ENCODE measurements at places on chromosomes 2 and 18. TPM values are rescaled to one million over a fixed set of nuclear protein-coding genes. Genes with fewer than 3 reads are reported as not detected.

DNA sequence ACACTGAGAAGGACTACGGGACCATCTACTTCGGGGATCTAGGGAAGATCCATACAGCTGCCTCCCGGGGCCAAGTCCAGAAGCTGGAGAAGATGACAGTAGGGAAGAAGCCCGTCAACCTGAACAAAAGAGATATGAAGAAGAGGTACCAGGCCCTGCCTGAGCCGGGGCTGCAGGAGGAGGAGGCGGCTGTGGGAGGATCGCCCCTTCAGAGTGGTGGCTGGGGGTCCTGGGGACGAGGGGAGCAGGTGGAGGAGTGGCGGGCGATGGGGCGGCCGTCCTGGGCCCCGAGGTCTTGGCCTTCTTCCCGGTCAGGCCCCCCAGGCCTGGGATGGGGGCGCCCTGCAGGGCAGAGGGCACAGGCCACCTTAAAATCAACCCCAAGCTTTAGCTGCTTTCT lies 524 bp downstream of the ANKRD30B start:
- H3K27ac ChIP-seq, result no peak overlapping the region
- H3K4me1 ChIP-seq, result peaks cover 7% of the 10 kb centered on the region
- peak overlapping the region; percentile 65 for H3K4me3 ChIP-seq
- H3K27me3 ChIP-seq, result peaks cover 14% of the 10 kb centered on the region

DNA sequence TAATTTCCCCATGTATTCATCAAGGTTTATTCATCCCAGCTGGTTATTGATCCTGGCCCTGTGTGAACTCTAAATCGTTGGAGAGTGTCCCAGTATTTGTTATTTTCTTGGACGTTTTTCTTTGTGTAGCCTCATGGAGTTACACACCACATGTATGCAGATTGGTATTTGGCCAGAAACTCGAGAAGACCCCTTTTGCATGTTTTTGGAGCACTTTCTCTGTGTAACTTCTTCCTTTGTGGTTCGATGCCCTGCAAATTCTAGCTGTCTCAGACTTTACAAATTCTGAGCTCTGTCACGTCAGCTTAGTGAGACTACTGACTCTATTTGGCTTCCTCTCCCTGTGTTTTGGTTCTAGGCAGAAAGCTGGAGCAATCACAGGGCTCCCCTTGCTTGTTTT lies 198.7 kb downstream of the MCFD2 start:
- H3K27me3 ChIP-seq, result no peaks in the 10 kb centered on the region
- H3K27ac ChIP-seq, result no peak overlapping the region
- no peak overlapping the region for H3K4me3 ChIP-seq

- H3K4me3 ChIP-seq, result peak overlapping the region; percentile 71
- peaks cover 74% of the 10 kb centered on the region for H3K4me1 ChIP-seq
- no peaks in the 10 kb centered on the region for H3K27me3 ChIP-seq
- H3K27ac ChIP-seq, result no peak overlapping the region
These were observed 114.7 kb downstream of the FAM210A start for GRCh38 chr18:13611601-13612195.

DNA sequence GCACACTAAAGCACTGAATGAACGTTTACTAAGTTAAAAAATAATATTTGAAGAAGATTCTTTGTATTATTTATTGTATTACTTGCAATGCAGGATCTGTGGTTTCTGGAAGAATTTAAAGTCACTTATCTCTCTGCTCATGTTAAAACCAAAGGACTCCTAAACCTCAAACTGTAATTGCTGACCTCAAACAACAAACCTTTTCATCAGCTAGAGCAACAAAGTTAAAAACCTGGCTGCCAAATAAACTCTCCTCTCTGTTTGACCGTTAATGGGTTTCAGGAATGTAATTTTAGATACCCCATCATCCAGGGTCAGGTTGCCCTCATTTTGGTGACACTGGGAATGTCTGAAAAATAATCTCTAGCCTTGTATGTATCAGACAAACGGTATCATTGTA lies 239.1 kb downstream of the TGIF1 start:
- H3K4me3 ChIP-seq, result no peak overlapping the region
- peaks cover 1% of the 10 kb centered on the region for H3K36me3 ChIP-seq
- H3K27ac ChIP-seq, result no peak overlapping the region
- no peak for DNase-seq
- H3K4me1 ChIP-seq, result peaks cover 5% of the 10 kb centered on the region

GRCh38 chr2:11701751-11702301 lies 31.8 kb upstream of the NTSR2 start:
- H3K4me1 ChIP-seq, result no peaks in the 10 kb centered on the region
- no peaks in the 10 kb centered on the region for H3K27me3 ChIP-seq
- H3K27ac ChIP-seq, result no peak overlapping the region
- no peak for DNase-seq
- H3K36me3 ChIP-seq, result no peaks in the 10 kb centered on the region
- H3K4me3 ChIP-seq, result no peak overlapping the region

- no peak for DNase-seq
- H3K4me3 ChIP-seq, result no peak overlapping the region
- peaks cover 2% of the 10 kb centered on the region for H3K27me3 ChIP-seq
These were observed 14.1 kb downstream of the LTBP1 start for GRCh38 chr2:32960647-32961403.

DNA sequence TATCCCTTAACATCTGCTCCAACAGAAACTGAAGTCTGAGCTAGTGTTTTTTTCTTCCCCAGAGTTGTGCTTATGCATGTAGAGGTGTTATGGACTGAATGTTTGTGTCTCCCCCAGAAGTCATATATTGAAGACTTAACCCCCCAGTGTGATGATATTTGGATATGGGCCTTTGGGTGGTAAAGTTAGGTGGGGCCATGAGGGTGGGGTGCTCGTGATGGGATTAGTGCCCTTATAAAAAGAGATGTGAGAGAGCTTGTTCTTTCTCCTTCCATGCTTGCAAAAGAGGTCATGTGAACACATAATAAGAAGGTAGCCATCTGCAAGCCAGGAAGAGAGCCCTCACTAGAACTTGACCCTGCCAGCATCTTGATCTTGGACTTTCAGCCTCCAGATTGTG lies 34.4 kb upstream of the APOB start:
- no peak for DNase-seq
- H3K27me3 ChIP-seq, result peaks cover 3% of the 10 kb centered on the region
- no peaks in the 10 kb centered on the region for H3K36me3 ChIP-seq
- H3K27ac ChIP-seq, result no peak overlapping the region
- no peaks in the 10 kb centered on the region for H3K4me1 ChIP-seq

- H3K4me3 ChIP-seq, result no peak overlapping the region
- no peak overlapping the region for H3K27ac ChIP-seq
- H3K4me1 ChIP-seq, result no peaks in the 10 kb centered on the region
- DNase-seq, result no peak
- no peaks in the 10 kb centered on the region for H3K27me3 ChIP-seq
These were observed 323.1 kb downstream of the RBM43 start for GRCh38 chr2:150938527-150938926.

GRCh38 chr2:60552078-60552850 lies 1.2 kb downstream of the BCL11A start:
- H3K36me3 ChIP-seq, result no peaks in the 10 kb centered on the region
- peaks cover 71% of the 10 kb centered on the region for H3K27me3 ChIP-seq
- peaks cover 46% of the 10 kb centered on the region for H3K4me1 ChIP-seq
- peak overlapping the region; percentile 51 for H3K4me3 ChIP-seq
- no peak overlapping the region for H3K27ac ChIP-seq
- DNase-seq, result no peak

DNA sequence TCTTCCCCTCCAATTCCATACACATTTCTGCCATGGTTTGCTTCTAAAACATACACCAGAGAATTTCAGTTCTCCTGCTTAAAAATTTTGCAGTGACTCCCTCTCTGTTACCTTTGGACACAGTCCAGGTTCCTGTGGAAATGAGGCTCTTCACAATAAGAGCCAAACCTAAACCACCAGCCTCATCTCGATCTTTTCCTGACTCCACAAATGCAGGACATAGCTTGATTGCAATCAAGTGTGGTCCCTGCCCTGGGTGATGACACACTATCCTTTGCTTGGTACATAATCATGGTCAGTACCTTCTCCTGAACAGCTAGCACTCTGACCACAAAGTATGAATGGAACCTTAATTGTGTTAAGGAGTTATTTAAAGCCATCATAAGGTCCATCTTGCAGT lies 134.9 kb upstream of the CHAC2 start:
- no peak overlapping the region for H3K27ac ChIP-seq
- H3K27me3 ChIP-seq, result no peaks in the 10 kb centered on the region
- no peaks in the 10 kb centered on the region for H3K36me3 ChIP-seq
- no peaks in the 10 kb centered on the region for H3K4me1 ChIP-seq

ELOA2 gene
- not detected for total RNA-seq

C1QL2 gene
- total RNA-seq, result not detected

RUFY4 gene
- total RNA-seq, result 1.8 TPM
